ENCODE measurements at places on chromosomes 6 and 20.

DNA sequence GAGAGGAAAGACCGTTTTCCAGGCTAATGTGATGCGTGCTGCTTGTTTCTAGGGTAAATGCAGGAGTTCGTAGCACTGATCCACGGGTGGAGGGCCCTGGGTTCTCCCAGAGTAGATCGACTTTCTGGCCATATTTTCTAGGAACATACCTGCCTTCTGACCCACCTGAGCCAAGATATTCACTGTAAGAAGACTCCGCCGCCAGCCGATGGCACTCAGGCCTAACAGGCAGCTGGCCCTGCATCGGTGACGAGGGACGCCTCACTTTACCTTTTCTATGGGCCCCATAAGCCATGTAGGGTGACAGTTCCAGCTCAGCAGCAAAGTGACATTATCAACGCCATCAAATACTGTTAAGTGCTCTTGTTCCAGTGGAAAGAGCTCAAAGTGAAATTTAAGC is 30.2 kb upstream of the FRMD1 start:
- DNase-seq: no peak

- DNase-seq: no peak
Observed at GRCh38 chr6:141922898-141923297, 209.8 kb upstream of the GJE1 start.

DNA sequence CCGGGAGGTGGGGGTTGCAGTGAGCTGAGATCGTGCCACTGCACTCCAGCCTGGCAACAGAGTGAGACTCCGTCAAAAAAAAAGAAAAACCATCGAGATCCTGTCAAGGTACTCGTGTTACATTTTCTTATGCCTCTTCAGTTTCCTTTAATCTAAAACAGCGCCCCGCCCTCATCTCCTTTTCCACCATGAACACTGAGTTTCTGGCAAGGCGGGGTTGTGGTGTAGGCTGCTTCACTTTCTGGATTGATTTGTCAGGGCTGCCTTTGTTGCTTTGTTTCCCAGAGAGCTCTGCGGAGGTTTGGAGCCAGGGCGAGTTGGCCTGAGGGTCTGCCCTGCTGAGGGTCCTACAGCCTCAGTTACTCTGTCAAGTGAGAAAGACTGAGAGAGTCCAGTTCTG is 8.9 kb downstream of the ITPR3 start:
- DNase-seq: no peak

GRCh38 chr6:99285881-99286280 is 63.6 kb downstream of the FAXC start:
- DNase-seq: no peak

- DNase-seq: no peak
Observed at GRCh38 chr6:159505140-159505922, 187.7 kb downstream of the SOD2 start.

DNA sequence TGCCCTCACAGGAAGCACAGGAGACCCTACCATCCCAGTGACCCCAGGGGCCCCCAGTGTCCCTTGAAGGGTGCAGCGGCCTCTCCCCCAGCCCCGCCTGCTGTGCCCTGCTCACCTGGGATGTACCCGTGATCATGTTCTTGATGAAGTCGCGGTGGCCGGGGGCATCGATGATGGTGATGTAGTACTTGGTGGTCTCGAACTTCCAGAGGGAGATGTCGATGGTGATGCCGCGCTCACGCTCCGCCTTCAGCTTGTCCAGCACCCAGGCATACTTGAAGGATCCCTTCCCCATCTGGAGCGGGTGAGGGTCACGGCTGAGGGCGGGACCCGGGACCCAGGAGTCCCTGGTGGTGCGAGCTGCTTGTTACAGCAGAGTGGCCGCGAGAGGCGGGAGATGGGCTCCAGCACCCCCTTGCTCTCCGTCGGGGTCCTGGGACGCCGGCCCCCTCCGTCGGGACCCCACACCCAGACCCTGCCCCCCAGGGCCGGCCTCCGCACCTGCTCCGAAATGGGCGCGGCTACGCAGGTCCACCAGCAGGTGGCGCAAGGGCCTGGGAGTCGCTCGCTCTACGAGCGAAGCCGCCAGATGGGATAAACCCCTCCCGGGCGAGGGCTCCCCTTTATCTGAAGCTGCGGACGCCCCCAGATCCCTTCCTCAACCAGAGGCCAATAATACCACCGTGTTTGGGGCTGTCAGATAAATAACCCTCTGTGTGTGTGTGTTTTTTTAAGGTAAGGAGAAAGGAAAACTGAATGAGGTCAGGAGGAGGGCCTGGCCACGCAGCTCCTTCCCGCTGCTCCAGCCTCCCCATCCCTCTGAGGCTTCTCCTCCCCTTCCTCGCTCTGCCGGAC is 2.9 kb downstream of the EEF1A2 start:
- DNase-seq: peak; percentile 69

Measured in RKO (cell line).